ENCODE measurements at places on chromosomes 1 and 21. TPM values are rescaled to one million over a fixed set of nuclear protein-coding genes. Genes with fewer than 3 reads are reported as not detected.

GRCh38 chr1:12610305-12610935 lies 7.6 kb downstream of the DHRS3 start:
- no peak for DNase-seq

DNA sequence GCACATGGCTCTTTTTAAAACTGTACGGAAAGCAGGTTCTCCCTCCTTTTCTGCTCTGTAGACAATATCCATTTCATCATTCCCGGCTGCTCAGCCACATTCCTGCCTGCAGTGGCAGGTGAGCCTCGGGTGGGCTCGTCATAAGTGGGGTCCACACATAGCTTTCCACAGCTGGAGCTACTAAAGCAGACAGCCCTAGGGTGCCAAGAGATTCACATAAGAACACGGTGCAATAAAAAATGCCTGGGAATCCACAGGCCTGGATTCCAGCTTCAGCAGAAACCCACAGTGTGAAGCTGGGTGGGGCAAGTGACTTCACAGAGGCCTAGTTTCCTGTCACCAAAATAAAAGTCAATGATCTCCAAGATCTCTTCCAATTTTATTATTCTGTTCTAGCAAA lies 96.4 kb downstream of the MIS18A start:
- DNase-seq, result no peak

ACTL8 gene
- not detected for polyA plus RNA-seq

- DNase-seq, result no peak
Observed at GRCh38 chr1:186503190-186503589, 42.3 kb upstream of the PDC start.

DNA sequence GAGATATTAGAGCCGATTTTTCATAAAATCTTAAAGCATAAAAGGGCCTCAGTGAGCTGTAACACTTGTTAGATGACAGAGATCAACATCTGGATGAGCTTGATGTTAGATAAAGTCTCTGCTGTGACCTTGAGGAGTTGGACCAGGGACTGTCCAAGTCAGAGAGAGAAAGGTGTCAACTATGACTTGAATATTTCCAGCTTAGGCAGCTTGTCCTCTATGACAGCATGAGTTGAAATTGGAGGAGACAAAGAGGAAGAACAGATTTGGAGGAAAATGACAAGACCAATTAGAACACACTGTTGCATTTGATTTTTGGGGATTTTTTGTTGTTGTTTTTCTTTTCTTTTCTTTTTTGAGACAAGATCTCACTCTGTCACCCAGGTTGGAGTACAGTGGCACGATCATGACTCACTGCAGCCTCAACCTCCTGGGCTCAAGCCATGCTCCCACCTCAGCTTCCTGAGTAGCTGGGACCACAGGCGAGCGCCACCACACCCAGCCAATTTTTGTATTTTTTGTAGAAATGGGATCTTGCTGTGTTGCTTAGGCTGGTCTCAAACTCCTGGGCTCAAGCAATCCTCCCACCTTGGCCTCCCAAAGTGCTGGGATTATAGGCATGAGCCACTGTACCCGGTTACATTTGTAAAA lies 35.3 kb upstream of the CLIC4 start:
- no peak for DNase-seq

DNA sequence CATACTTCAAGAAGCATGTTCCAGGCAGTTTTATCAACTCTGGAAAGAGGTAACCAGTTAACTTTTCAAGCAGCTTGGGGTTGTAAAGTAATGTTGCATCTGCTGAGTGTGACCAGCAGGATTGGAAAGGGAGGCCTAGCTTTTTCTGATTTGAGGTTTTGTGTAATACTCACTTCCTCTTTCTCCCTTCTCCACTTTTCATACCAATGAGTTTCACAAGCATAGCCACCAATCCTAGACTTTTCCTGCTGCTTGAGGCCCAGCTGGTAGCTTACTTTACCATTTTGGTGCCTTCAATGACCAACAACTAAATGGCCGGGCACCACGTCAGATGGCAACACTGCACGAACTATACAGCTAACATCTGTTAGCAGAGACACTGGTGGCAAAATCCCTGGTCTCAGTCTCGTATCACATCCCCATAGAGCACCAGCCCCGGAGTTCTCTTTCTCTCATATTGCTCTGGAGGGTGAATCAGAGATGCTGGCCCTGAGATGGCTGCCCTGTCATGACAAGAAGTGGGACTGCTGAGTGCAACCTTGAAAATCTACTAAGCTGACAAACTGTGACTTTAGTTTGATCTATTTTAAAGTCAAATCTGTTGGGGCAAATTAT lies 14.8 kb upstream of the GPR88 start:
- no peak for DNase-seq

- no peak for DNase-seq
Observed at GRCh38 chr1:185514311-185514710, 197.3 kb upstream of the IVNS1ABP start.

- DNase-seq, result no peak
Observed at GRCh38 chr21:37670883-37671282, 245.4 kb downstream of the KCNJ6 start.

DNA sequence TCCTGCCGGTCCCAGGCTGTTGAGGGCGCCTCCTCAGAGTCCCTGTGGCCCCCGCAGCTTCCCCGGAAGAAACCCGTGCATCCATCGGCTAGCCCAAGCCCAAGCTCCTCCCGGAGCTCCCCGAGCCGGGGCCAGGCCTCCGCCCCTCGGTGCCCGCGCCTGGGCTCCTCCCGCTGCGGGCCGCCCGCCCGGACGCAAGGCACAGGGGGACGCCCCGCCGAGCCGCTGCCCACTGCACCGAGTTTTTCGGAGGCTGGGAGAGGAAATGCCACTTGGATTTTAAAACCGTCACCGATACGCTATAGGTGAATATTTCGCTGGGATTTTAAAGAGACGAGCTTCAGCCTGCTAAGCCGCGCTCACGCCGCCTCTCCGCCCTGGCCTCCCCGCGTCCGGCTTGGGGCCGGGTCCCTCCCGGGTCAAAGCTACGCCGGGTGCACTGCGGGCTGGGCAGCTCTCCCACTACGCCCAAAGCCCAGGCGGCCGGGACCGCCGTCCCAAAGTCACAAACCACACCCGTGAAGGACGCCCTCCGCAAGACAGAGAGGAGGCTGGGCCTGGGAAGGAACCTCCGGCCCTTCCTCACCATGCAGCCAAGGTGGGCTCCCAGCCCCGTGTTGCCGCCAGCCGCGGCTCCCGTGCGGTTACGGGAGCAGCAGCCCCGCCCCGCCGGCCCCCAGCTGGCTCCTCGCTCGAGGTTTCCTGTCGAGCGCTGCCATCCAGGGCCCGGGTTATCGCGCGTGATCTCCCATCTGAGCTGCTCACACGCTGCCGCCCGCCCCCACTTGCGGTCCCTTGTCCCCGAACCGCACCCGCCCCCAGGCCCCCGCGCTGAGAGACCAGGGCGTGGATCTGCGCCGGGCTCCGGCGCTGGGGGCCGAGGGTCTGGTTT lies 63.2 kb downstream of the CD247 start:
- no peak for DNase-seq

SH2D5 gene
- 1.2 TPM for polyA plus RNA-seq

DNASE2B gene
- polyA plus RNA-seq, result not detected

HUNK gene
- polyA plus RNA-seq, result 18.2 TPM

DNA sequence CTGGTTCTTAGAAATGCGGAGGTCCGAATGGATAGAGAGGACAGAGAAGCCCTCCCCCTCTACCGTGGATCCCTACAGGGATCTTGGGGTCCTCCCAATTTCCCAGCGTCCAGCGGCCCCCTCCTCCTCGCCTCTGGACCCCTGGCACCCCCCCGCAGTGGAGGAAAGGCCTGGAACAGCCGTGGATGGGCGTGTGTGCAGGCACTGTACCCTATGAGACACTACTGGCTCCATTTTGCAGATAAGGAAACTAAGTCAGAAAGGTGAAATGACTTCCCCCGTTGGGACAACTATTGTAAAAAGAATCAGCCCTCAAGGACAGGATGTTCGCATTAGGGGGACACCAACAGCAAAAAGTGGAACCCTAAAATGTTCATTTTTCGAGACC lies 931 bp upstream of the CLSTN1 start:
- no peak for DNase-seq

DNA sequence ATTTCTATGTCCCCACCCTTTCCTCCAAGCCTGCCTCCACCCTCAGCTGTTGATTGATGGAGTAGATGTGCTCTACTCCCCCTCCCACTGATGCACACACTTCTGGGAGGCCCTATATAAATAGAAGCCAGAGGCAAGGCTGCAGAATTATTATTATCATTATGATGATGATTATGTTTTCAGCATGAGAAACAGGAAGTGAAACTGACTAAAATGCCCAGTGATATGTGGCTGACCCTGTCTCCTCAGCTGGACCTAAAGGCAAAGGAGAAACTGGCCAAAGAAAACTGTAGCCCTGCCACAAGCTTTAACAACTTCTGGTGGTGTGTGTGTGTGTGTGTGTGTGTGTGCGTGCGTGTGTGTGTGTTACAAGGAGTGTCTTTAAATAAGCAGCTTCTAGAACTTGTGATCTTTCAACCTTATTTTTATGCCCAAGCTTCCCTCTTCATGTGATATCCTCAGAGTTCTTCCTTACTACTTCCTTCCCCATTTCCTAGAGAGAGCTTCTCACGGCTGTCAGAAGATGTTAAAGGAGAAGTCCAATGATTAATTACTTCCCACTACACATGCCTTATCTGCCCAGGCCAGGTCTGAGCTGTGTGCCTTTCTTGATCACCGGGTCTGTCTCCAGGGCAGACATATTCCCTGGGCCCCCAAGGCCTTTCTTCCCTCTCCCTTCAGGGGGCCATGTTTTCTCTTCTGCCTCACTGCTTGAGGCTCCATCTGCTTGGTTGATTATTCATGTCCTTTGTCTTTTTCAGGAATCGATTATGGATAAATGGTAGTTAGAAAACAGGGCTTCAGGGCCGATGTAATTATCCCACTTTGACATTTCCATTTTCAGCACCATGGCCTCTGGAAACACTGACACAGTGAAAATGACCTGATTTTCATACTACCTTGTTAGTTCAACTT lies 11.6 kb upstream of the MAPKAPK2 start:
- DNase-seq, result no peak

- no peak for DNase-seq
Observed at GRCh38 chr1:81752840-81753239, 47.9 kb upstream of the ADGRL2 start.

DNA sequence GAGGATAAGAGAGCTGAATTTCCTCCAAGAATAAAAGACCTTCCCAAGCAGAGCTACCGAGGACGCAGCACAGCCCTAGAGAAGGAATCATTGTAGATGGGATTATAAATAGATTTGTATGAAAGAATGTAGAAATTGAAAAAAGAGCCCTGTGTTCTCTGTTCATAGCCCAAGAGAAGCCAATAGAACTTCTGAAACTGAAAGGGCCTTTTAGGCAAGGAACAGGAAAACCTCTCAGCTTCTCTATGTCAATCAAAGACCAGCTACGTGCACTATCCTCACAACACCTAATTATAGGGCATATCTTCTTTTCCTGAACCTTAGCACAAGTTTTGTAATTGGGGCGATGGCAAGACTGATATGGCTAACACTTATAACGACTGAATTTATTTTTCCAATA lies 192.4 kb upstream of the RNPC3 start:
- no peak for DNase-seq

DNA sequence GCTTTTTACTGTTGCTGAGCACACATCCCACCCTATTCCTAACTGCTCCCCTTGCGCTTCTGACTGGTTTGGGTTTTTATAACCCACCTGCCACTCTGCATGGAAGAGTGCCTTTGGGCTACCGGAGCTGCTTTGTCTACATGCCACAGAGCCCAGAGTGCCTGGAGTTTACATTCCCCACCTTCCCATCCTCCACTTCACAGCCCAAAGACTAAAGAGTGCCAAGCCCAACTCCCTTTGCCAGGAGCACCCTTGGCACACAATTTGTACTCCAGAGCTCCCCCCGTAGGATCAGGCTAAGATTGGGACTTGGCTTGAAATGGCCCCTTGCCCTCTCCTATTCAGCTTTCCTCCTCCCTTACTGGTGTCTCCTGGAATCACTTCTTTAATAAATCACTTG lies 63.3 kb downstream of the LHX9 start:
- DNase-seq, result no peak

SPRR2E gene
- polyA plus RNA-seq, result not detected

C2CD2 gene
- polyA plus RNA-seq, result 13.6 TPM

AMY2A gene
- polyA plus RNA-seq, result not detected

MFAP2 gene
- 278 TPM for polyA plus RNA-seq

TMEM81 gene
- polyA plus RNA-seq, result 3.2 TPM

DNA sequence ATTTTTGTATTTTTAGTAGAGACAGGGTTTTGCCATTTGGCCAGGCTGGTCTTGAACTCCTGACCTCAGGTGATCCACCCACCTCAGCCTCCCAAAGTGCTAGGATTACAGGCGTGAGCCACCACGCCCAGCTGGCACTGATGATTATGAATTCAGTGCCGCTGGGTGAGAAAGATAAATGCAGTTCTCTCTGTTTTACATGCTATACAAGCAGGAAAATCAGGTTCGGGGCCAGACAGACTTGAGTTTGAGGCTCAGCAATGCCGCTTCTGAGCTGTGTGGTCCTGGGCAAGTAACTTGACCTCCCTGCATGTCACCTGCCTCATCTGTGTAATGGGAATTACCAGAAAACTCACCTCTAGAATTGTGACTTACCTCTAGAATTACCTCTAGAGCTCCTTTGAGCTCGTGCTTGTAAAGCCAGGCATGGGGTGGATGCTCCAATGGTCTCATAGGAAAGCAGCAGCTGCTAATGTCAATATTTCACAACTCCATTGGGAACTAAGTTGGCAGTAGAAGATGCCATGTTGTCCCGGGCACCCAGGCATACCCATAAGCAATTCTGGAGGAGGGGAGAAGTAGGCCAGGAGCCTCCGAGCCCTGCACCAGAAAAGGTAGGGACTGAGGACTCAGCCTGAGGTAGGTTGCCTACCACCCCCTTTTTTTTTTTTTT lies 119.8 kb upstream of the SLC25A33 start:
- DNase-seq, result no peak

SYPL2 gene
- 6.5 TPM for polyA plus RNA-seq

PRAMEF13 gene
- polyA plus RNA-seq, result not detected

GRCh38 chr1:93345633-93346420 lies at the start of gene DR1:
TSS of gene DR1 (plus strand) at chr1:93345907. CDS start at chr1:93346646, 739 bp downstream.
- peak; percentile 85 for DNase-seq

DNA sequence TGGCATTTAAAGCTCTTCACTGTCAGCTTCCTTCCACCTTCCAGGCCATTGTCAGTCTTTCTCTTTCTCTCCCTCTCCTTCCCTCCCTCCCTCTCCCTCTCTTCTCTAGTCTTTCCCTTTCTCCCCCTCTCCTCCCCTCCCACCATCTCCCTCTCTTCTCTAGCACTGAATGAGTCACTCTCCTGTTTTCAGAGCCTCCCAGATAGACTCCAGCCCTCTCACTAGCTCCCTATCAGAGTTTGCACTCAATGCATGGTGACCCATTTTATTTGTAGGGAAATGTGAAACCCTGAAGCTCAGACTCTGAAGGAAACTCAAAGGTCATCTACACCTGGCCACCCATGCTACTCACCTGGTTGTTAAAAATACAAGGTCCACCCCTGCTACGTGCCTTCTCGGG lies 4.4 kb upstream of the MATN1 start:
- DNase-seq, result no peak

DNA sequence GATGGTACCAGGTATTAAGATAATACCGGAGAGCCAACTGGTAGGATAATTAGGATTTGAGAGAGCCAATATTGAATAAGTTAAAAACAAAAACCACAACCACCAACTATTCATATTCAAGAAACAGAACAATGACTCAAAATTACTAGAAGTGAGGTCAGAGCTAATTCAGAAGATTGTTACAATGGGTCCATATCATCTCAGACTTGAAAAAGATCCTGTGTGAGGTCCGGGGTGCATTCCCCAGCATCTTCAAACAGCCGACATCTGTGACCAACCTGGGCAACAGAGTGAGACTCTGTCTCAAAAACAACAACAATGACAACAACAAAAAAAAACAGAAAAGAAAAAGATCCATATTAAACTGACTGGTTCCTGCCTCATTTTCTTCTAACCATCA lies 18.6 kb downstream of the AK2 start:
- DNase-seq, result no peak
